RCC 7860 (cell line): ENCODE measurements at places on chromosomes 3 and 15.
A peak's percentile ranks its signal among the peaks of the same experiment; 100 is the strongest.

- no peak for DNase-seq
Observed at GRCh38 chr3:14130707-14131106, 5.9 kb downstream of the TMEM43 start.

GRCh38 chr3:18234717-18235335 is 190.3 kb downstream of the SATB1 start:
- no peak for DNase-seq

- peak; percentile 58 for DNase-seq
Observed at GRCh38 chr3:124552224-124552623, 178.0 kb upstream of the UMPS start.

- DNase-seq = peak; percentile 35
Observed at GRCh38 chr15:90956274-90957030, 1.8 kb downstream of the RCCD1 start.

GRCh38 chr15:68818066-68818768 is 2.5 kb downstream of the ANP32A start:
- peak; percentile 53 for DNase-seq

- no peak for DNase-seq
Observed at GRCh38 chr3:128492671-128493569, at the start of gene GATA2. Gene GATA2 (minus strand): TSS chr3:128493201. CDS start chr3:128487031, 6,170 bp downstream.

GRCh38 chr3:150169330-150169940 is 198.7 kb upstream of the PFN2 start:
- no peak for DNase-seq

DNA sequence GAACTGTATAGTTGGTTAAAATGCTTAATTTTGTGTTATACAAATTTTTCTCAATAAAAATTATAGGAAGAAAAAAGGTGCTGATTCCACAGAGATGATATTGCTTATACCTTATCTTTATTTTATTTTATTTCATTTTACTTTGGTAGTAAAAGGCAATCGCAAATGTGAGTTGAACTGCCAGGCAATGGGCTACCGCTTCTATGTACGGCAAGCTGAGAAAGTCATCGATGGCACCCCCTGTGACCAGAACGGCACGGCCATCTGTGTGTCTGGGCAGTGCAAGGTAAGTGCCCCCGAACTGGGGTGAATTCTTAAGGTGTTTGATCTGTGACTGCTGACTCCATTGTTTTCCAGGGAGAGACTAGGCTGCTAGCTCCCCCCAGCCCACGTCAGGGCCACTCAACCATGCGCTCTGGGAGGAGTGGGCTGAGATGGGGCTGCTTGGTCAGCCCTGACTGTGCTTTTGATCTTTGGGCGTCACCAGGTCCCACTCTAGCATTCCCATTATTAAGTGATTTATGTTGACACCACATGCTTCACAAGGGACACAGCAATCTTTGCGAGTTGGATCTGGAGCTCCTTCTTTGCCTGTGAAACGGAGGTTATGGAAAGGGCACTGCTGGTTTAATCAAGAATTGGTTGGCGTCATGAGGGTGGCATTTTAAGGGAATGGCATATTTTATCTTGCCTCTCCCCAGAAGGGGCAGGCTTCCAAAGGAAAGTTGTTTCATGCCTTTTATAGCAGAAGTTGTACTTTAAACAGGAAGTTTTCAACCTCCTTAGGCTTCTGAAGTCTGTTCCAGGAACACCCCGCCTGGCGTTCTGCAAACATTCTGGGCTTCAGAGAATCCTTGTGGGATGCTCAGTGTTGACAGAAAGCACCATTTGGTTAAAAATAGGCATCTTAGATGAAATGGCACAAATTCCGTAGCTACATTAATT is 296.5 kb downstream of the THSD4 start:
- no peak for DNase-seq

- DNase-seq = no peak
Observed at GRCh38 chr15:72872066-72872845, 88.7 kb upstream of the ADPGK start.

- no peak for DNase-seq
Observed at GRCh38 chr3:89808680-89809197, 701.3 kb downstream of the EPHA3 start.

DNA sequence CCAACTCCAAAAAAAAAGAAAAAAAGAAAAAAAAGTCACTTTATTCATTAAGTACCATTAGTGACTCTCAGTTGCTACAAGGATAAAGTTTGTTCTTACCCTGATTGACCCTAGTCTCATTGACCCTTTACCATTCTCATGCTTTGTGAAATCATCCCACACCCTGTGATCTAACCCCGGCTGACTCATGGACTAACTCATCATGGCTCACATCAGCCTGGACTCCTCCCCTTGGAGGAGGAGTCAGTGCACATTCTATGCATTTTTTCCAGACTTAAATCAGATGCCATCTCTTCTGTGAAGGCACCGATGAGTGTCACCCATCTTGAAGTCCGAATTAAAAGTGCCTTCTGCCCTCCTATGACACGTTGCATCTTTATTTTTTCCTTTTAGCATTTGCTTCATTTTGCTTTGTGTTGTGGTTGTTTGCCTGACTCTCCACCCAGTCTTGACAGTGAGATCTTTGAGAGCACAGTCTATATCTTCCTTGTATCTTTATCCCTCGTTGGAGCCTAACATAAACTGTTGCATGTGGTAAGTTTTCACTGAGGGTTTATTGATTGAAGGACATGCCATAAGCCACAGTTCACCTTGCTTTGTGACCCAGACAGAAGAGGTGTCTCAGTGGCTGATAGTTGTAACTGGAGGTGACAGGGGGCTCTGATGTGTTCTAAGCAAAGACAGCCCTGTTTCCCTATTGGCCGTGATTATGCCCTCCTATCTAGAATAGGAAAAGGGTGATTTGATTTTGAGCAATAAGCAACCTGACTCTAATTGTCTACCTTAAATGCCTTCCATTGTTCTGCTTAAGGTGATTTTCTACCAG is 72.1 kb downstream of the IL1RAP start:
- DNase-seq = peak; percentile 94

DNA sequence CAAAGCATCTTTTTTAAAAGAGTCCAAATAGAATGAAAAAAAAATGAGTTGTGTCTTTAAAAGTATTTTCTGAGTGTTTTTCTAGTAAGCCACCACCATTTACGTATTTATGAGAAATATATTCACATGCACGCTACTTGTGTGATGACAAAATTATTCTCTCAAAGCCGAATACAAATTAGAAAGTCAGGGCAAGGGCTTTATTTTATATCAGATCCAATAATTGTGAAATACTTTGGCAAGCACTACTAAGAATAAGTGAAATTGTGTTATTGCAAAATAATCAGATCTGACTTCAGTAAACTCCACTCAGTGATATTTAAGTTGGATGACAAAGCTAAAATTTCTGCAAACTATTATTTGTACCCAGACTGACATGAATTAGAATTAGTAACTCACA is 589.3 kb upstream of the KCNMB2 start:
- no peak for DNase-seq

DNA sequence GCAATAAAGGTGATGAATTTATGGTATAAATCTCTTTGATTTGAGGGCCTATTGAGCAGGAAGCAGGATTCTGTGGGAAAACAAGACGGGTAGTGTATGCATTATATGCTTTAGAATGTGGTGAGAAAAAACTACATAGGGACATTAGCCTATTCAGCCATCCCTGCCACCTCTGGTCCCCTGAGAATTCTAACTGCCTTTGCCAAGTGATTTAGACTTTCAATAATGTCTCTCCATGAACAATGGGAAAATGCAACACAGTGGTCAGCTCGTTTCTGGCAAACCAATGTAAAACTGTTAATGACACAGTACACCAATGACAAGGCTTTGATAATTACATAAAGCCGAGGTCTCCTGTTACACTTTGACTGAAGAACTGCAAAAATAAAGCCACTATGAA is 314.7 kb upstream of the CNTN4 start:
- no peak for DNase-seq

GRCh38 chr3:132332508-132332907 is 15.3 kb downstream of the ACP3 start:
- no peak for DNase-seq

GRCh38 chr15:42118650-42119445 is 24.5 kb upstream of the PLA2G4D start:
- DNase-seq = no peak

GRCh38 chr3:23356169-23356568 is 153.0 kb downstream of the UBE2E2 start:
- no peak for DNase-seq

DNA sequence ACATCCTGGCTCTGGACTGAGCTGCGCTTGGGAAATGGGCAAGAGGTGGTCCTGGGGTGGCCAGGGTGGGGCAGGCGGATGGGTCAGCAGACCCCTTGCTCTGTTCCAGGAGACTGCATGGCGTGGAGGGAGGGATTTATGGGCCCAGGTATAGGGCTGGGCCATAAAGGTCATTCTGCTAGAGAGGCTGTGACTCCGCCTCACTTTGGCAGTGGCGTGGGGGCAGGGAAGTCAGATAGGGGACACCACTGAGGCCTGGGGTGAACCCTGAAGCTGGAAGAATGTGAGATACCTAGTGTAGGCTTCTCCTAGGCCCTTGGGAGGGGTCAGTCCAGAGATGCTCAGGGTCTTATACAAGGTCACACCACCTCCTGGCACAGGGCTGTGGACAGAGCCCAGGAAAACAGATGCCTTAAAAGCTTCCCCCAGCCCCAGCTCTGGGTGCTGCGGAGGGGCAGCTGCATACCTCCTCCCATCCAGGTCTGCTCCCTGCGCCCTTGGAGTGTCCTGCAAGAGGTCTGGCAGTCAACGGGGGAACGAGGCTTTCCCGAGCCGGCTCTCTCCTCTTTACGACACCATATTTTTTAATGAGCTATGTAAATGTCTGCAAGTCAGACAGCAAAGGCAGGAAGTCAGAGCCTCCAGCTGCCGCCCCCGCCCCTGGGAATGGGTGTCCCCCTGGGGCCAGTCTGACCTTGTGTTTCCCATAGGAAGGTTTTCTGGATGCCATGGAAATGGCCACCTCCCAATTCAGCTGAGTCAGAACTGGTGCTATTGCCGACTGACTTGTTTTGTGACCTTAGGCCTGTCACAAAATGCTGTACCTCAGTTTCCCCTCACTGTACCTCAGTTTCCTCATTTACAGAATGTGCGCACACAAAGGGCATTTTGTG is 26.3 kb downstream of the LINGO1 start:
- no peak for DNase-seq

DNA sequence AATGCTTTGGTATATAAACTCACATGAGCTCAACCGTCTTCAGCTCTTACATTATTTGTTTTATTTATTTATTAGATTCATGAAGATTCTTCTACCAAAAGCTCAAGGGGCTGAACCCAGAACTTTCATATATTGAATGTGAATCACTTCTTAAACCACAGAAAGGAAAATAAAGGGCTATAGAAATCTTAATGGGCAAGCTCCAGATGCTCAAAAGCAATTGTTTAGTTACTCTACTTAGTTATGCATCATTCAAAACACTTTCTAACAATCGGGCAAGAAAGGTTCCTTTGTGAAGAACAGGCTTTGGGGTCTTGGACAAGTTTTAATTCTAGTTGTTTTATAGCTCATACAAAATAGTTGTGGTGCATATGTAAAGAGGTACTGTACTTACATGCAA is 380.2 kb downstream of the TIGIT start:
- no peak for DNase-seq

- no peak for DNase-seq
Observed at GRCh38 chr15:52002351-52002750, 16.7 kb upstream of the MAPK6 start.

DNA sequence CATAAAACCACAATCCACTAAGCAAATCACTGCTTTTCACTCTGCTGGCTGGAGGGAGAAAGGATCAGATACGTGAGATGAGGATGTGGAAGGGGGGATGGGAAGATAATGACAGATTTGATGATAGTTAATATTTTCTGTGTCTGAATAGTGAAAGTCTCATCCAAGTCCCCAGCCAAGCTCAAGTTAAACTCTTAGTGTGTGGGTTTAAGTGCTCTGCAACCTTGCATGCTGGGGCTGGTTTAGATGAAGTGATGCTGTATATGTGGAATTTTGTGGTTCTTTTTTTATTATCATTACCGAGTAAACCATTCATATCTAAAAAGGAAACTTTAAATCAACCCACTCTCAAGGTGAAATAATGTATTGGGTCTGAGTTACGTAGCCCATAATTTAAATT is 111.0 kb downstream of the TPRG1 start:
- DNase-seq = no peak

- no peak for DNase-seq
Observed at GRCh38 chr15:89406940-89407607, 72.5 kb upstream of the POLG start.

DNA sequence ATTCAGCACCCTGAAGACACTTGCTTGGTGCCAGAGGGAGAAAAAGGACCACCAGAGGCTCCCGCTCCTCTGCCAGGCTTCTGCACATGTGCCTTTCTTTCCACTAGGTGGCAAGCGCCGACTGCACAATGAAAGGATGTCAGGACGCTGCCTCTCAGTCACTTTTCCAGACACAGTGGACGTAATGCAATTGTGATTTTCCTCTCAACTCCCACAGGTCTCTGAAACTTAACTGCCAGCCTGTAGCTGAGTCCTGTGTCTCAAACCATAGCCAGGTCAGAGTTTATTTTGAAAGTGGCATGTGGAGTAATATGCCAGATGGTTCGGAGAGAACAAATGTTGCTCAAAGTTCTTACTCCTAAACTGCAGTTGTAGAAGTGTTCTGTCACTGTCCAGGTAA is 162.9 kb downstream of the ITPR1 start:
- DNase-seq = peak; percentile 35

GRCh38 chr15:29672923-29673809 is 149.1 kb downstream of the TJP1 start:
- peak; percentile 67 for DNase-seq

- DNase-seq = no peak
Observed at GRCh38 chr3:124770336-124771082, 40.3 kb downstream of the UMPS start.

GRCh38 chr3:71857956-71858355 is 73.0 kb upstream of the PROK2 start:
- no peak for DNase-seq

DNA sequence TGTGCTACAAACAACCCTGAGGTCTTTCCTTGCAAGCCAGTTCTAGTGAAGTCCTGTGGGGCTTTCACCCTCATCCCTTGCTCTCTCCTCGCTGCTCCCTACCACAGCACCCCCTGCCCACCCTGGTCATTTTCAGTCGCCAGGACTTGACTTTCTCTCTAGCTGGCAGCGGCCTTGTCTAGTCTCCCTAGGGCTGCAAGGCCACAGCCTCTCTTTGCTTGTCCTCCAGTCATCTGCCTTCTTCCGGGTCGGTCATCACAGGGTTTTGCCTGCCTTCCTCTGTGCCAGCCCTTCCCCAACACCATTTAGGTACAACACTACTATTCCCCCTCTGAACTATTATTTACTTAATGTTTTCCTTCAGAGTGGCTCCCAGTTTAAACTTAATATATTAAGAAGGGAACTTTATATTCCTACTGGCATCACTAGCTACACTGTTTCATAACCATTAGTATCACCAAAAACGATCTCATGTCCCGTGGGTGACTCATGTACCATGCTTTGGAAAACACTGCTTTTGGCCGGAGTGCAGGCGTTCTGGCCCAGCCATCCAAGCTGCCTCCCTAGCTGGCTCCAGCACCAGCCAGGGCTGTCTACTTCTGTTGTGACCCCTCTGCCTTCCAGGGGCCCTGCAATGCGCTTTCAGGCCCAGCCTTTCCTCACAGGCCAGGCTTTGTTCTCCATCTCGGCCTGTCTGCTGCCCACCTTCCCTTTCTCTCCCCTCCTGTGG is 21.4 kb downstream of the FAH start:
- DNase-seq = no peak

GRCh38 chr3:14822670-14823390 is 4.1 kb downstream of the FGD5 start:
- no peak for DNase-seq
